ENCODE measurements at places on chromosomes 3 and 15.

DNA sequence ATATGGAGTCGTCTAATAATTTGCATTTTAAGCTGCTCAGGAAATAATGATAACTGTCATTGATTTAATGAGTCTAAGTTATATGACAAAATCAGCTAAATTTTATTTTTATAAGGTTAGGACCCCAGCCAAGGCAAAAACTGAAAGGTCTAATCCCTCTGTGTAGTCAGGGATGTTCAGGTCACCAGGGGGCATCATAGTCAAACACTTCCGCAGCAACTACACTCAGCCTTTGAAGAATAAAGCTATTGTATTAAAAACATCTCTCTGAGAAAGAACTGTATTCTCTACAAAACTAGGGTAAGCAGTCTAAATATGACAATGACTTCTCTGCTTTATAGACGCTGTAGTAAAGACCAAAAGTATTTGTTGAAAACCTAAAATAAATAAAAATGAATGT lies 15.0 kb downstream of the INTS14 start:
- no peak for DNase-seq

DNA sequence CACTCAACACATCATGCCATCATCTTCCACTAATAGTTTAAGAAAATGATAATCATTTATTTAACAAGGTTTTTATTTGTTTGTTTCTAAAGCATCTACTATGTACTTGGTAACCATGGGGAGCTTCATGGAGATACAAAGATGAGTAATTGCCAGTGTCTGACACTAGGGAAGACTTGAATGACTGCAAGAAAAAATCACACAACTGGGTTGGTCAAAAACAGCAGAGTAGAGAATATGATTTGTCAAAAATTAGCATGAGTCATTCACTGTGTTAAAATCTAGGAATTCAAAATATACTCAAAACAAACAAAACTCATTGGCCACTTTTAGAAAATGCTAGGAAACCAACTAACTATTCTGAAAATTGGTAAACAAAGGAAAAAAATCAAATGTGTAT lies 6.3 kb downstream of the BNC1 start:
- DNase-seq, result no peak

DNA sequence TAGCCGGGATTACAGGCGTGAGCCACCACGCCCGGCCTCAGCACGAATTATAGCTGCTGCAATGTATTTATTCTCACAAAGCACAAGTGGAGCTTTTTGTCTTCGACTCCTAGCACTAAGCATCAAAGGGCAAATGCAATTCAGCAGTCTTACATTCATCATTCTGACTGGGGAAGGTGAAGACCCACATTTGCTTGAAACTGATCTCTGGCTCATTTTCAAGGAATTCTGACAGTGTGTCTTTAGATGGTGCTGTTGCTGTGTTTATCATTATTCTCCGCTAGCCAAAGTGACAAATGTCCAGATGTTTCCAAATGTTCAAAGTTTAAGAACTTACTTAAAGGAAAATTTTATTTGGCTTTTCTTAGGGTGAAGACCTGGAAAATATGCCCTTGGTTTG lies 55.9 kb downstream of the SGO1 start:
- no peak for DNase-seq

GRCh38 chr3:194305356-194306108 lies 45.6 kb downstream of the CPN2 start:
- DNase-seq, result no peak

- no peak for DNase-seq
Observed at GRCh38 chr3:45462522-45463265, 74.3 kb downstream of the LARS2 start.

DNA sequence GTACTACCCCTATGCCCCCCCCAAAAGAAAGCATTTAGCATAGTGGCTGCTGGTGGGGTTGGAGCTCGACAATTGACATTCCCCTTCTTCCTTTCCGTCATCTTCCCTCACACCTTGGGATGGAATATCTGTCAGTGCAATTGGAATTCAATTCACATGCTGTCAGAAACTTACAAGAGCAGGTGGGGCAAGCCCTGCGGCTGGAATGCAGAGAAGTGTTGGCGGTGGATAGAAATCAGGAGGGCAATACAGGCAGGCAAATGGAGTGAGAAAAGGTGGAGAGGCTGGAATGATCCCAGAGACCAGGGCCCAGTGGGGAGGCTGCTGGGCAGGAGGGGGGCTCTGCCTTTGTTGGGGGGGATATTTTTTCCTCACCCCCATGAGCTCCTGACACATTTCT lies 44.1 kb downstream of the FAM3D start:
- no peak for DNase-seq

DNA sequence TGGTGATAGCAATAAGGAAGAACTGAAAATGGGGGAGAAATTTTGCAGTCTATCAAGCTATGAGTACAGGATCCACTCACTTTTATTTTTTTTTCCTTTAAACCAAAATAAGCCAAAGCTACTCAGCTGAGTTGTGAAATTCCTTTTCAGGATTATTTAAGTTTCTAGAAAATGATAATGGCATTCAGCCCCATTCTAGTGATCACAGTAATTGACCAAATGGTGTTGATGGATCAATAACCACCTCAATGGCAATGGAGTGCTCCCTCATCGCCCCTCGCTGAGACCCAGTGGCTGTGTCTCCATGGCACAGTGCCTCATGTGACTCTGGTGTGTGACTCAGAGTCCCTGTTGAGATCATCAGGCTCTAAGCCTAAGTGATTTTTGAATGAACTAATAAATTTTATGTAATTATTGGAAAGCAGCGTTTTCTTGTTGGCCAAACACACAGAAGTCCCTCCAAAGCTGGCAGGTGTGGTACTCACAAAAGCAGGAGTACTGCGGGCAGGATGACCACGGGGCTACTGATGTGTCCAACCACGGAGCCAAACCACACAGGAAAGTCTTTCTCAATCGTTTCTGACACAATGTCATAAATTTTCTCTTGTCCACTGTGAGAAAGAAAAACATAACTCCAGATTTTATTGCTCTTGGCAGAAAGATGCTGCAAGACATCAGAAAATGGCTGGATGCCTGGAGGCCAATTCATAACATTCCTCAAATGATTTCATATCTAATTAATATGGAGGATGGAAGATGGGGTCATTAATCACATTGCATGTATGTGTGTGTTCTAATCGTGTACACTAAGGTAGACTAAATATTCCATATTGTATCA lies 14.4 kb upstream of the STARD5 start:
- DNase-seq, result no peak

DNA sequence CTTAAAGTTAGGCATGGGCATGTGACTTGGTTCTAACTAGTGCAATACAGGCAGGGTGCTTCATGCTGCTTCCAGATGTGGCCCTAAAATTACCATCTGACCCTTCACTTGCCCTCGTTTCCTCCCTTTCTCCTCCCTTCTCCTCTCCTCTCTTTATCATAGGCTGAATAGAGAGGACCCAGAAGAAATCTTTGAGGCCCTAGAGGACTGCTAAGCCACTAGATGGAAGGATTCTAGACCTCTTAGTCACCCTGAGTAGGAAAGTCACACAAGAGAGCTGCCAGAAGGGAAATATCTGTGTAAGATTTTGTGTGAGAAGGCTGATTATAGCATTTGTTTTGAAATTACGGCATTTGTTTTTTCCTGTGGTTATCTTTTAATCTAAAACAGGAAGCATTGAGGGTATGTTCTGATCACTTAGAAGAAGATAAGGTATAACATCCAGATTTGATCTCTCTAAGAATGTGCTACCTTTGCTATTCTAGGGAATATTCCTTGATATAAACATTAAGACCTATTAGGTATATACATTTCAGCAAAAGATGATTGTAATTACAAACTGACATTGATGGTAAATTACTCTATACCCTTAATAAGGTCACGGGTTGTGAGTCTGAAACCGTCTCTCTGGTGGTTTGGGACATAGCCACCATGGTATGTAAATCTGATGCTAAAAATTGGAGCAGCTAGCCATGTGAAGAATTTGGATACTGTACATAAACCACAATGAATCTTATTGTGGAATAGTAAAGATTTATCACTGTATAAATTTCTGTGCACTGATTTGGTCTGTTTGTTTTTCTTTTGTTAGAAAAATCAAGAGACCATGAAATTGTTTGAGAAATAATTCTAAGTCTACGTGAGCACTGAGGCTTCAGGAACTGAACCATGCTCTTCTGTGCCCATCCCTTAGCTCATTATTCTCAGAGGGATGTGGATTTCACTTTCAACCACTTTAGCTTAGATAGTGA lies 84.1 kb downstream of the TP63 start:
- DNase-seq, result no peak

DNA sequence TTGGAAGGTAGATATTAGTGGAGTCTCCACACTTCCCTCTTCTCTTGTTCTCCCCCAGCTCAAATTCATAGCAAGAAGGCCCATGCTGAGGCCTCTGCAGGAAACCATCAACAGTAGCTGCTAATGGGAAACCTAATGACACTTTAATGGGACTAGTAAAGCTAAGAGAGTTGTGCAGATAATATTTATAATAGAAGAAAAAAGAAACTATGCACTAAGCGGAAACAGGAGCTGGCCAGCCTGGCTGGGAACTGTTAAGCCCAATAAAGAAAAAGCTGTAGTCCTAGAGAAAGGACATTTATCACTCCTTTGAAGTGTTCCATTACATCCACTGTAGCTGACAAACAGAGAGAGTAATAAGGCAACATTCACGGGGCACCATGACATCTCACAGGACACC lies 229.6 kb downstream of the IGSF11 start:
- DNase-seq, result no peak

DNA sequence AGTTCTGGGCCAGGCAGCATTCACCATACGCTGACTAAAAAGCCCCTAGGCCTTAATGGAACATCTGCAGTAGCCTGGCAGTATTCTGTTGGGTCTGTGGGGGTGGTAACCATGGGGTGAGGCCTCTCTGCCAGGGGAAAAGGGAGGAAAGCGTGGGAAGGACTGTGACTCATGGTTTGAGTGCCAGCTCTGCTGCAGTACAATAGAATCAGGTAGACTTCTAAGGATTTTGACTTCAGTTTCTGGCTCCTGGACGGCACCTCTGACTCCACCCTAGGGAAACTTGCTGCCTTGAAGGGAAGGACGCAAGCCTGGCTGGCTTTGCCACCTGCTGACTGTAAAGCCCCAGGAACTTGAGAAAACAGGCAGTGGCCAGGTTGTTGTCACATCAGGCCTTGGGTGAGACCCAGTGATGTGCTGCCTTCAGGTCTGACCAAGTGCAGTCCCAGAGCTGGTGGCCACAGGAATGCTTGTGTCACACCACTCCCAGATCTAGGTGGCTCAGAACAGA lies 148.6 kb downstream of the SUCNR1 start:
- no peak for DNase-seq

- no peak for DNase-seq
Observed at GRCh38 chr3:146468671-146469149, 651 bp downstream of the PLSCR2 start.

DNA sequence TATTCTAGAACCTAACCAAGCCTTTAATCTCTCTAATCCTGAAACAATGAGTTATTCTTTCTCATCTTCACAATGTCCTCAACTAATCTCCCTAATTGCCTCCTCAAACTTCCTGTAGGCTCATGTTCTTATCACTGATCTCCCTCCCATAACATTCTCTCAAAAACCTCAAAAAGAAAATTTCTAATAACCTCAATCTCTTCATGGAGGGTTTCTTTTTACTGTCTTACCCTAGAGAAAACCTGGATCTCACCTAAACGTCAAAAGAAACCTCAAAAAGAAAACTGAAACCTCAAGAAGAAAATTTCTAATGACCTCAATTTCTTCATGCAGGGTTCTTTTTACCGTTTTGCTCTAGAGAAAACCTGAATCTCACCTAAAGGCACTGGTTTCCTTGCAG lies 150.2 kb downstream of the GSK3B start:
- DNase-seq, result no peak

DNA sequence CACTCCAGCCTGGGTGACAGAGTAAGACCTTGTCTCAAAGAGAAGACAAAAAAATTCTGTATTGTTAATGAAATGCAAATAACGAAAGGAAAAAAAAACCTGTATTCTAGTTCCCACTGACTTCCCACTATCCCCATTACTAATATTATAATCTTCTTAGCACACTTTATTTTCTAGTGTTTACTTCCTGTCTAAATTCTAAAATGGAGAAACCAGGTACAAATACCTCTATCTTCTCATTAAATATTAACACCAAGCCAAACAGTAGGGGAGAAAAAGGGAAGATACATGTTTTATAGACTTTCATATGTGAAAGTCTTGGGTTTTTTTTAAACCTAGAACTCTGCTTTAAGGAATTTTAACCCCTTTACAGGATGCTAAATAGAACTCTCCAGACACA lies 55.3 kb upstream of the PLXND1 start:
- DNase-seq, result no peak

DNA sequence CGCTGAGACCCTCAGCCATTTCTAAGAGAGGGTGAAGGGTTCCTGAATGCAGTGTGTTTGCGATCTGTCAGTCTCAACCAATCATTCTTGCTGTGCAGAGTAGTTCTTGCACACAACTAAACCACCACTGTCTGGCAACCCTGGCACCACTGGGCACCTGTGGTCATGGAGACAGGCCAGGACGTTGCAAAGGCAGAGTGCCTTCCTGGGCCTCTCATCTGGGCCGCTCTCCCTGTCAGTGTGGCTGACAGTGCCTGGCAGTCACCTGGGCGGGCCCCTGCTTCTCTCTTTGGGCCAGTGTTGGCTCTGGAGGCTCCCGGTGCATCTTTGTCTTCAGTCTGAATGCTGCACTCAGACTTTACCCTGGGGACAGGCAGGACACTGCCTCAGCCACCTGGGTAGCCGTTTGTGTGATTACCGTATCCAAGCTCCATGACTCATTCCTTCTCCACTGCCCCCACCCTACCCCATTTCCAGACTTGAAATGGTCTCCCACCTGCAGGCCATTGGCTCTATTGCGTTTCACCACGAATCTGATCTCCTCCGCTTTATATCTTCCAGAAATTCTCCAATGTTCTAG lies 104.6 kb upstream of the KLF13 start:
- no peak for DNase-seq

- DNase-seq, result no peak
Observed at GRCh38 chr3:101819649-101820206, 29.6 kb upstream of the NFKBIZ start.

DNA sequence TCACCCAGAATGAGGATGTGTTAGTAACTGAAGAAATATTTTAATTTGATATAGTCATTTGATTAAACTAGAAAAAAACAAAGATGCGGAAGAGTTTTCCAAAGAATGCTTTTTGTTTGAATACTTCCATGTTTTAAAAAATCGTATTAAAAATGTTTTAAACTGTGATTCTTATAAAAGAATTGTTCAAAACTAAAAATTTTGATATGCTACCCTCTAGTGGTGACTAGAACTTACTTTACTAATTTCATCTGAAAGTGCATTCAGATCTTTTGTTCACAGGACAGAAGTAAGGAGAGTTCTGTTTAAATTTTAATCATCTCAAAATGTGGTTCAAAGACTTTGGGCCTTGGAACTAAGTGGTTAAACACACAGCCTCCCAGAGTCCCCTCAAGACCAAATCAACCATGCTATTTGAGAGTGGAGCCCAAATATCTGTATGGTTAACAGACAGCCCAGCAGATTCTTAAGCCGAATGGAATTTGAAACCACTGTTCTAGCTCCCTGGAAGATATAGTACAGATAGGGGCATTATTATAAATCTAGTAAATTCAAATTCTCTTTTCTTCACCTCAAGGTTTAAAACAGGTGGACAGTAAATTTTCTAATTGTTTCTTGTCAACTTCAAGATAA lies 45.2 kb upstream of the SYNPR start:
- no peak for DNase-seq

GRCh38 chr3:157387708-157388435 lies 48.8 kb upstream of the PTX3 start:
- DNase-seq, result no peak
